ENCODE measurements at places on chromosomes 12 and 14.

- DNase-seq, result no peak
Measured at GRCh38 chr14:50285861-50286260, 26.2 kb downstream of the L2HGDH start.

DNA sequence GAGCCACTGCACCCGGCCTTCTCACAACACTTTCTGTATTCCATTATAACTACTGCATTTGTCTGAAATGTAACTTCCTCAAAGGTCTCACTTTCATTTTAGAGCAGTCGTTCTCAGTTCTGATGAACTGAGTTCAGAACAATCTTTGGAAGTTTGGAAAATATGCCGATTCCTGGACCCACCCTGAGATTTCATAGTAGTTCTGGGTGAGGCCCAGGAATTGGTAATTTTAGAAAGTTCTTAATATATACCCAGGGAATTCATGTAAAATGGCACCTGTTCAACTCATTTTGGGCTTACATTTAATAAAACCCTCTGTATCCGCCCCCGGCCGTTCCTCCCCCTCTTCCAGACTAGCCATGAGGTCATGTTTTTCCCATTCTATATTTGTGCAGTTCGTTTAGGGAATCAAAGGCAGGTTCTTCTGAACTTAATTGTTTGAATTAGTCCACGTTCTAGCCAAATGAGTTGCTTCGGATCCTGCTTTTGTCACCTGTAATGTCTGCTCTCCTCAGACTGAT is 5.9 kb downstream of the GSG1 start:
- no peak for DNase-seq

DNA sequence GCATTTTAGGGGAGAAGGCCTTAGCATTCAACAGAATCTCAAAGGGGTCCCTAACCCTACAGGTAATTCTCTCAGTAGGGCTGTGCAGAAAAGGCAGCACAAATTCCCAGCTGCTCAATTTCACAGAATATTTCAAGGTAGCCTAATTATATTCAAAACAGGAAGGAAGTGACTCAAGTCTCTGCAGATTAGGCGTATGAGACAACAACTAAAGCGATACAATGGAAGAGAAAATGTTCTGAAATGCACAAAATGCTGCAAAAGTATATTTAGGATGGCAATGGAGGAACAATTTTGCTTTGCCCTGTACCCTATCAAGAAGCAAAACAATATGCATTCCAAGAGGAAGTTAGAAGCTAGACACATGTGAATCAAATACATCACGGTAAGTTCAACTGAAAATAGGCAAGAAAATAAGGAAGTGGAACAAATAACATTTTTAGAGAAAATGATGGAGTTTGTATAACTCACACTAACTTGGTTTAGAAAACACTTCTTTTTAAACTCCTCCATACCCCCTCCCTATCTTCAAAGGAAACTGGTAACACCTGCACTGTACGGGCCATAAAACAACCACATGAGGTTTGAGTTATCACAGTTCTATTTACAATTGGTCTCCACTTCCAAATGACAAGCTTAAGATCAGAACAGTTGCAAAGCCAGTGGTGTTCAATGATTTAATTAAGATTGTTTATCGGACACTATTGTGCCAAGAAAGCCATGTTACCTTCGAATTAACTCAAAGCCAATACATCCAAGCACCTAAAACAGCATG is 1.6 kb downstream of the GIT2 start:
- no peak for DNase-seq

DNA sequence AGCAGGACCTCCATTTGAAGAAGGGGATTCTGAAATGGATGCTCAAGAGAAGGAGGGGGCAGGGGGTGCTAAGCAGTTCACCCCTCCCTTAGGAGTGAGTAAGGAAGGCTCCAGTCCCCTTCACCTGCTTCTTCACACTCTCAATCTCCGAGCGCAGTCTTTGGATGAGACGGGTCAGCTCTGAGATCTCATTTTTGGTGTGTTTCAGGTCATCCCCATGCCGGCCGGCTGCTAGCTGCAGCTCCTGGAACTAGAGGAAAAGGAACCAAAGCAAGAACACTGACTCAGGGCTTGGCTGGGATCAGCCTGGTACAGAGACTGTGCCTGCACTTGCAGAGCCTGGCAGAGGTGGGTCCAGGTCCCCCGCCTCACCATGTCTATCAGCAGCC is 7.3 kb downstream of the KRT73 start:
- no peak for DNase-seq

GRCh38 chr14:104187121-104187889 is 48.9 kb downstream of the KIF26A start:
- no peak for DNase-seq

- DNase-seq, result no peak
Measured at GRCh38 chr14:98470663-98471062, 801.3 kb downstream of the BCL11B start.
